ENCODE measurements at places on chromosomes 12 and 14. TPM values are rescaled to one million over a fixed set of nuclear protein-coding genes. Genes with fewer than 3 reads are reported as not detected.

Gene RASSF3
- 39.3 TPM for total RNA-seq

Gene OR6C75
- total RNA-seq = not detected

Gene KRT79
- not detected for total RNA-seq

Gene RPGRIP1
- not detected for total RNA-seq

Gene HSP90AA1
- total RNA-seq = 578 TPM

- peak; percentile 95 for DNase-seq
Observed at GRCh38 chr14:68794851-68795596, 2.2 kb upstream of the ZFP36L1 start.

GRCh38 chr12:95574799-95575452 lies 23.6 kb upstream of the USP44 start:
- peak; percentile 64 for DNase-seq

DNA sequence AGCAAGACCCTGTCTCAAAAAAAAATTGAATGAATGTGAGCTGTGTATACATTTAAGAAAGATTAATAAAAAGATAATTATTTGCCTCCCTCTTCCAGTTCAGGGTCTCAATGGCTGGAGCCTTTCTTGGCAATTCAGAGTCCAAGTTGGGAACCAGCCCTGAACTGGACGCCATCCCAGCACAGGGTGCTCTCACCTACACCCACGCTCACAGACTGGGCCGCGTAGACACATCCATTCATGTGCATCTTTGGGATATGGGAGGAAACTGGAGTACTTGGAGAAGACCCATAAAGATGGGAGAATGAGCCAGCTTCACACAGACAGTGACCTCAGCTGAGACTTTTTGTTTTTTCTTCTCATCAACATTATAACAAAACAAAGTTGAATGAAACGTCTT lies 6.5 kb downstream of the MAPK1IP1L start:
- no peak for DNase-seq
